ENCODE measurements at places on chromosomes 6 and 20. TPM values are rescaled to one million over a fixed set of nuclear protein-coding genes. Genes with fewer than 3 reads are reported as not detected.

Gene CD24
- total RNA-seq = 0.24 TPM

Gene SLC18B1
- total RNA-seq = 16.0 TPM

DNA sequence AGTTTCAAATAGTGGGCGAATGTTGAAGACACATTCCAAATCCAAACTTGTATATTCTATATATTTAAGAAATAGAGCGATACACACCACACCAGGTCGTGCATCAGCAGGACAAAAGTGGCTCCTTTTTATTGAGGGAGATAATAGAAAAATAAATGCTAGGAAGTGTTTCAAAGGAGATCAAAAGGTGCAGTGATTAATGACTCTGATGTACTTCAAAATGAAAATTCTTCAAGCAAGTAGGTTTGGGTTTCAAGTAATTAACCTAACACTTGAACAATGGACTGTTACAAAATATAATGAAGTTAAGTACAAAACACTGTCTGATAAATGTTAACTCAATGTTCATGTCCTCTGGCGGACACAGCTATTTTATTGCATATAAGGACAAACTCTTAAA is 185.9 kb downstream of the BTBD9 start:
- DNase-seq = no peak

GRCh38 chr6:6781172-6781872 is 192.8 kb downstream of the LY86 start:
- no peak for DNase-seq

DNA sequence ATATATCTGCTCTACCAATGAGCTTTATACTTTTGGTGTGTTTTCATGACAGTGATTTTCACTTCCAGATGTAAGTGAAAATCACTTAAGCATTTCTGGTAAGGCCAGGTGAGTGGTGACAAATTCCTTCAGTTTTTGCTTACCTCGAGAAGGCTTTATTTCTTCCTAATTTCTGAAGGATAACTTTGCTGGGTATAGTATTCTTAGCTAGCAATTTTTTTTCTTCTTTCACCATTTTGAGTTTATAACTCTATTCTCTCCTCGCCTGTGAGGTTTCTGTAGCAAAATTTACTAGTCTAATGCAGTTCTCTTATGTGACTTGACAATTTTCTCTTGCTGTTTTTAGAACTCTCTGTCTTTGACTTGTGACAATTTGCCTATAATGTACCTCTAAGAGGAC is 7.1 kb downstream of the FHL5 start:
- no peak for DNase-seq

DNA sequence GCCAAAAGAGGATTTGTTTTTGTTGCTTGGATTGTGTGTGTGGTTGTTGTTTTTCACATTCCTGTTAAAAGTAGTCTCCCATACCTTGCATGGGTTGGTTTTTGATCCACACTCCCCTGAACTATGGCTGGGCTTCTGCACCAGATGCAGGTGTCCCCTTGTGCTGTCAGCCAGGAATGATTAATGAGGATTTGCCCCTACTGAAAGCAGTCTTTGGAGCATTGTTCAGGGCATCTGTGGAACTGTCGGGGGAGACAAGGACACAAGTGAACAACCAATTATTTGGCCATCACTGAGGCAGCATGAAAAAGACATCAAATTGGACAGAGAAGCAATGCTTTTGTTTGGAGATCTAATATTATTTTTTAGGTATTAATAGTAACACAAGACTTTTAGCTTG is 373.2 kb upstream of the MMS22L start:
- DNase-seq = no peak

DNA sequence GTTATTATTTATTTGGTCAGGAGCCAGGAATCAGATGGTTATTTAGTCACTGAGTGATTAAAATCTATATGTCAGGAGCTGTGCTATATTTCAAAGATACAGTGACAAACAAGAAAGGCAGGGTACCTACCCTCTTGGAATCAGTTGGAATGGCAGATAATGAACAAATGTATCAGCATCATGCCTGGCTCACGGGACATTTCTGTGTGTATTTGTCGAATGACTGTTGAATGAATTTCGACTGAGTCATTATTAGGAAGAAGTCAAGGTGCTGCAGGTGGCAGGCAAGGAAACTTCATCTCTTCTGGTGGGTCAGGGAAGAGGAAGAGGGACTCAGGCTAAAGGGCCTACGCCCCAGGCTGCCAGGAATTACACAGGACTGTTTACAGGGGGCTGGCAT is 13.6 kb downstream of the PKIG start:
- DNase-seq = no peak

DNA sequence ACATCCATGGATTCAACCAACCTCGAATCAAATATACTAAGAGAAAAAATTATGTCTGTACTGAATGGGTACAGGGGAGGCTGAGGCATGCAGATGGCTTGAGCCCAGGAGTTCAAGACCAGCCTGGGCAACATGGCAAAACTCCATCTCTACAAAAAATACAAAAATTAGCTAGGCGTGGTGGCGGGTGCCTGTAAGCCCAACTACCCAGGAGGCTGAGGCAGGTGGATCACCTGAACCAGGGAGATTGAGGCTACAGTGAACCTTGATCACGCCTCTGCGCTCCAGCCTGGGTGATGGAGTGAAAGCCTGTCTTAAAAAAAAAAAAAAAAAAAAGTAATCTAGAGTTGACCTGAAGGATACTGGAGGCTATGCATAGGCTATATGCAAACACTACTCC is 219.1 kb upstream of the SNX9 start:
- no peak for DNase-seq

Data from naive thymus-derived CD4-positive, alpha-beta T cell (primary cell).